Hepatic stellate cell (primary cell): ENCODE measurements at places on chromosomes 16 and 17.

DNA sequence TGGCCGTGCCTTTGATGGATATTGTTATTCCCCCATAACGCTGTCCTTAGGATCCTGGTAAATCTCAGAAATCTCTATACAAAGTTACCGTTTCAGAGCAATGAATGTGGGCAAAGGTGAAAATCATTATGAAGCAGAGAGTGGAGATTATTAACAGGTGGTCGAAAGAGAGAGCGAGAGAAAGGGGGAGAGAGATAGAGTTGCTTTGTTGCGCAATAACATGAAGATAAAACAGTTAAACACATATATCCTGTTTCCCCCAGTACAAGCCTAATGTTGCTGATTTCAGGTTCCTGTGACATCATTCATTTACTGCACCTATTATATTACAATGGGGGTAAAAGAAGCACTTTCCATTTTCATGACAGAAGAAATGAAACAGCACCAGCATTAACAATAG lies 535.4 kb upstream of the RBFOX1 start:
- no peak for DNase-seq

GRCh38 chr16:67749436-67750078 lies 30.4 kb upstream of the GFOD2 start:
- no peak for DNase-seq

GRCh38 chr17:62876063-62876462 lies 67.9 kb upstream of the MARCHF10 start:
- DNase-seq: no peak

DNA sequence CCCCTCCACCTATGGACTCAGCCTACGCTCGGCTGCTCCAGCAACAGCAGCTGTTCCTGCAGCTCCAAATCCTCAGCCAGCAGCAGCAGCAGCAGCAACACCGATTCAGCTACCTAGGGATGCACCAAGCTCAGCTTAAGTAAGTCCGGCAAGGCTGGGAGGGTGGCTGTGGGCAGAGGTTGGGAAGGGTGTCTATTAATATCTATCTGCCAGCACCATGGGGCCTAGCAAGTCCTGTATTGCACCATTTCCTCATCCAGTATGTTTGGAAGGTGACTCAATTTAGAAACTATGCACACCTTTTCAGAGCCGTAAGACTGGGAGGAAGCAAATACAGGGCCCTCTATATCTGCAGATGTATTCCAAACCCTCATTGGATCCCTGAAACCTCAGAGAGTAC lies 45.0 kb upstream of the ARHGAP44 start:
- DNase-seq: peak; percentile 29

DNA sequence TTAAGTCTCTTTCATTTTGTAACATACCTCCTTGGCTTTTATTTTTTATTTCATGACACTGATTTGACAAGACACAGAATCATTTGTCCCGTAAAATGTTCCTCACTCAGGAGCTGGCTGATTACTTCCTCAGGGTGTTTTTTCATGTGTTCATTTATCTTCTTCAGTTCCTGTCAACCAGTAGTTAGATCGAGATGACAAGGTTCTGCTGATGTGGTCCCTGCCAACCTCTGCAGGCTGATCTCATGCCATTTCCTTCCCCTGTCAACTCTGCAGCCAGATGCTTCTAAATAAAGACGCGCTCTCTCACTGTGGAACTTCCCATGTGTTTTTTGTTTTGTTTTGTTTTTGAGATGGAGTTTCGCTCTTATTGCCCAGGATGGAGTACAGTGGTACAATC lies 8.1 kb upstream of the CXCL16 start:
- DNase-seq: no peak

DNA sequence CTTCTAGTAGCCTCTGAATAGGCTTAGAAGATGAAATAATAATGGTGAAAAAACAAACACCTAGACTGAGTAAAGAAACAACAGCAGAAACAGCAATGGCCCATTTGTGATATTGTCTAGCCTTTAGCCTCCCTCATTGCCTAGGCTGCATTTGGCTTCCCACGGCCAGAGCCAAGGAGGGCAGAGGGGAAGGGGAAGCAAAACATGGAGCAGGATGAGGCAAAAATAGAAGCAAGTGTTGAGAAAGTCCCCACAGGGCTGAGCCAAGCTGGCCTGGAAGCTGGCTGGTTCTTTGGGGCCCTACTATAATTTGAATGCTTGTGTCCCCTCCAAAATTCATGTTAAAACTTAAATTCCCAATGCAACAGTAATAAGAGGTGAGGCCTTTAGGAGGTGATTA lies 60.2 kb upstream of the KSR1 start:
- no peak for DNase-seq

DNA sequence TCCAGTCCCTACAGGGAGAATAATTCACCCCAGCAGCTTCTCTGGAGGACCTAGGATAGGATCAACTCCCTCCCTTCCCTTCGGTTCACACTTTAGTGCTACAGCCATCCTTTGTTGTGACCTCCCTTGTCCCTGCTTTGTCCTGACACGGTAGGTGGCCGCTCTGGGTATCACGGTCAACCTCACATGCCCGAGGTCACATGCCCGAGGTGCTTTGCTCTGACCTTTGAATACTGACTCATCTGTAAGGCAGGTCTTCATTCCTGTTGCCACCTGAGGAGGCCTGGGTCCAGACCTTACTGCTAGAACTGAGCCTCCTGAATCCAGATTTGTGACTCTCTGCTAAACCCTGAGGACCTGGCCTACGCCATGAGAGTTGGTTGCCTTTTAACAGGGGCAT lies 19.7 kb downstream of the ALKBH5 start:
- no peak for DNase-seq
